ENCODE measurements at places on chromosomes 7 and 10. TPM values are rescaled to one million over a fixed set of nuclear protein-coding genes. Genes with fewer than 3 reads are reported as not detected.

GRCh38 chr10:97083228-97083829 lies 102.4 kb downstream of the SLIT1 start:
- peak; percentile 38 for ATAC-seq

The SPDYE2 gene
- total RNA-seq: not detected

The TRIM50 gene
- total RNA-seq: 1.5 TPM

- ATAC-seq: peak; percentile 20
Measured at GRCh38 chr10:77873536-77874380, 52.8 kb downstream of the DLG5 start.

The CNNM1 gene
- 3.7 TPM for total RNA-seq

- no peak for ATAC-seq
Measured at GRCh38 chr10:77898323-77899079, 28.1 kb downstream of the DLG5 start.

- no peak for ATAC-seq
Measured at GRCh38 chr10:128068398-128069285, 57.6 kb downstream of the MKI67 start.

GRCh38 chr7:116653646-116654045 lies 18.4 kb upstream of the MET start:
- ATAC-seq: no peak

- no peak for ATAC-seq
Measured at GRCh38 chr10:48490946-48491345, 113.9 kb downstream of the ARHGAP22 start.

DNA sequence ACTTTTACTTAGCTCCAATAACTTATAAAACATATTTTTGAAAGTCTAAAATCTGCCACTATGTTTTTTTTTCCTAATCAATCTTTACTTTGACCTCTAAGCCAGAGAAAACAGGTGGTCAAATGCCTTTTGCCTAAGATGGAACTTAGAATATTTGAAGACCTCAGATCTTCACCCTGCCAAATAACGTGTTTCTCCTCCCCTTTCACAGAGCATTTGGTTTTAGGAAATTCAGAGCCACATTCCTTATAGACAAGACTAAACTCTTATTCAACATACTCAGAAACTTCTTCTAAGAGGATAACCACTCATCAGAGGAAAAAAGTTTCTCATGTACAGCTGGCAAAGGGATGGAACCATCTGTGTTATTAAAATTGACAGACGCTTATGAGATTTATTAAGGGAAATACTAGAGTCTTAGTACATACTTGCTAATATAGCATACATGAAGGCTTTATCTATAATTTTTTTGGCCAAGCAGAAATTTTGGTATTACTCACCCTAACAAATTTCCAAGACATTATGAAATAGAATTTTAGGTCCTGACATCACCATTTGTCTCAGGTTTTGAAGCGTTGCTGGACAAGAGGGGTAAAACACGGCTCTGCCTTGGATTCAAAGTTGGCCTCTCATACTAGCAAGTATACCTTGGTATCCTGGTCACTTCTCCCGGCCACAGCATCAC lies 2.6 kb upstream of the EGFR start:
- ATAC-seq: no peak

GRCh38 chr10:85611093-85611740 lies 755.4 kb downstream of the GRID1 start:
- ATAC-seq: no peak

DNA sequence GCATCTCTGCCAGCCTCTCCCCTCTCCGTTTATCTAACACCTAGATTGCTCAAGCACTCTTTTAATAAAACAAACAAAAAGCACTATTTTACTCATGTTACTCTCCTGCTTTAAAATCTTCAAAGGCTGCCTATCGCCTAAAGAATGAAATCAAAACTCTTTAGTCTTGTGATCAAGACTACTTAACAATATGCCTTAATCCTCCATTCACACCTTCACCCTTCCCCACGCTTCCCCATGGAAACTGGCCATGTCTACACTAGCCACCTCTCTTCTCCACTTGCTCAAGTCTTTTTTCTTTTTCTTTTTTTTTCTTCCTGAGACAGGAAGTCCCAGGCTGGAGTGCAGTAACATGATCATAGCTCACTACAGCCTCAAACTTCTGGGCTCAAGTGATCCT lies 47.8 kb upstream of the TMEM213 start:
- no peak for ATAC-seq

The TMEM270 gene
- not detected for total RNA-seq

DNA sequence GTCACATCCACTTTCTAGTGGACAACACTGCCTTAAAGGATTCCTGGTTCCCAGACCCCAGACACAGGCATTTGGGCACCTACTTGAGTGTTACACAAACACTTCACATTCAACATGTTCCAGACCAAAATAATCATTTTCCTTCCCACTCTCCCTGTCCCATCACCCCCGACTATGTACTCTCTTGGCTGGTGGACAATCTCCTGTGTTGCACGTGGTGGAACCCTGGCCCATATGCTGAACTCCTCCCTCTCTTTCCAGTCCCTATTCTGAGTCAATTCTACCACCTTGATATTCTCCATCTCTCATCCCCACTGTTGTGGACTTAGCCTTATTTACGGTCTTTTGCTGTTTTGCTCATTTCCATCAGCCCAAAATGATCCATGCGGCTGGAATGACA lies 8.3 kb upstream of the SEPHS1 start:
- ATAC-seq: no peak

DNA sequence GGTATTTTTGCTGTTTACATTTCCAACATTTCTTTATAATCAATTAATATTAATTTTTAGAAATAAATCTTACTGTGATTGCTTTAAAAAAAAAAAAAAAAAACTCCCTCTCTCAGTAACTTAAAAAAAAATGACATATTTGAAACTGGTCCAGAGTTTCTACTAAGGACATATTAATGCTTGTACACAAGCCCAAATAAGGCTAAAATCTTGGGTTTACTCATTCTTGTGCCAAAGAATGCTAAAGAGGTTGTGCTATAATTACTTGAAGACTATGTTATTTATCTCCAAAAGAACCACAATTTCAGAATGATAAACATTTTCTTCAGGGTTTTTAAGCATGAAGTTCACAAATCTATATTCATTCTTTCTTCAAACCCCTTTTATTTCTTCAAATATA lies 39.4 kb upstream of the PHF14 start:
- no peak for ATAC-seq

GRCh38 chr10:28432210-28432676 lies 100.7 kb upstream of the WAC start:
- ATAC-seq: peak; percentile 72

GRCh38 chr10:36888925-36889573 lies 236.3 kb upstream of the ANKRD30A start:
- ATAC-seq: peak; percentile 80

DNA sequence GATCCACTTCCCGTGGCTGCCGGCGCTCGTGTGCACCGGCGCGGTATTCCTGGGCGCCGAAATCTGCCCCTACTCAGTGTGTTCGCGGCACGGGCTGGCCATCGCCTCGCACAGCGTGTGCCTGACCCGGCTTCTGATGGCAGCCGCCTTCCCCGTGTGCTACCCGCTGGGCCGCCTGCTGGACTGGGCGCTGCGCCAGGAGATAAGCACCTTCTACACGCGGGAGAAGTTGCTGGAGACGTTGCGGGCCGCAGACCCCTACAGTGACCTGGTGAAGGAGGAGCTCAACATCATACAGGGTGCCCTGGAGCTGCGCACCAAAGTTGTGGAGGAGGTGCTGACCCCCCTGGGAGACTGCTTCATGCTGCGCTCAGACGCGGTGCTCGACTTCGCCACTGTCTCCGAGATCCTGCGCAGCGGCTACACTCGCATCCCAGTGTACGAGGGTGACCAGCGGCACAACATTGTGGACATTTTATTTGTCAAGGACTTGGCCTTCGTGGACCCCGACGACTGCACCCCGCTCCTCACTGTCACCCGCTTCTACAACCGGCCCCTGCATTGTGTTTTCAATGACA lies 1.3 kb downstream of the CNNM1 start:
- ATAC-seq: peak; percentile 19

GRCh38 chr7:33959676-33960075 lies 54.3 kb downstream of the BMPER start:
- no peak for ATAC-seq

DNA sequence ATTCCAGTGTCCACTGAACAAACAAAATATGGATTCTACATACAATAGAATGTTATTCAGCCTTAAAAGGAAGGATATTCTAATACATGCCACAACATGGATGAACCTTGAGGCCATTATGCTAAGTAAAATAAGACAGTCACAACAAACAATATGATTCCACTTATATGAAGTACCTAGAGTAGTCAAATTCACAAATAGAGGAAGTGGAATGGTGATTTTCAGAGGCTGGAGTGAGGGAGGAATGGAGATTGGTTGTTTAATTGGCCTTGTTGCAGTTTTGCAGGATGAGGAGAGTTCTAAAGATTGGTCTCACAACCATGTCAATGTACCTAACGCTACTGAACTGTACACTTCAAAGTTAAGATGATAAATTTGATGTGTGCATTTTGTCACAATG lies 119.6 kb downstream of the CHN2 start:
- no peak for ATAC-seq

- ATAC-seq: no peak
Measured at GRCh38 chr7:24755541-24756407, 1.5 kb downstream of the GSDME start.

DNA sequence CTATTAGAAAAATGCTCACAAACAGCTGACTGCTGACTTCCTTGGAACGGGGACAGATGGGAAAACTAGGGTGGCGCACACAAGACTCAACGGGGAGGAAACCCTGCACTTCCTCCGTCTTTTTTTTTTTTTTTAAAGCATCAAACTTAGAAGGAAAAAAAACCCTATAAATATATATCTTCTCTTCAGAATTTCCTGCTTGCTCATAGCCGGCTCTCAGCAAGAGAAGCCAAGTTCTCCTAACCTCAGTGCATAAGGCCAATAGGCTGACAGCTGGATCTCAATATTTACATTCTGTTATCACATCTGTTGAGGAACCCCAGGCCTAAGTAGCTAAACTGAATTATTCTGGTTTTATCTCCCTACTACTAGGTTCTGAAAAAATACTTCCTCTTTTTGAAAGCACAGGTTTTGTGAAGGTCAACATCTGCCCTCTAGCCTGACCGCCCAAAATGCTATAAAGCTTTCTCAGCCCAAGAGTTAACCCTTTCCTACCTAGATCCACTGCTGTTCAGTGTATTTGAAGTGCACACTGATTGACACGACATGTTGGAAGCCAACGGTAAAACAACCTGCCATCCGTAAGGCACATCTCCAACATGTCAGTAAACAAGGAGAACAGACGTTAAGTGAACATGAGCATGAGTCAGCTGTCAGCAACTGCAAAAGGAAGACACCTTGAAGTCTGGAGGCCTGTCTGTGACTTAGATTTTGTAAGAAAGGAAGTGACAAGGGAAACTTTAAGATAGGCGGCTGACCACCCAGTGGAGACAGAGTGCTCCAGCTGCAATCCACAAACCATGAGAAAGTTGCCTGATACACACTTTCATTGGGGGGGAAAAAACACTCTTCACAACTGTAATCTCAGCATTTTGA lies 83.8 kb downstream of the EBLN1 start:
- no peak for ATAC-seq

GRCh38 chr10:79482304-79482703 lies 30.0 kb upstream of the EIF5AL1 start:
- no peak for ATAC-seq

The SORCS3 gene
- 4.6 TPM for total RNA-seq

GRCh38 chr7:27424749-27425148 lies 182.1 kb downstream of the EVX1 start:
- ATAC-seq: peak; percentile 69

The PAX4 gene
- total RNA-seq: 0.49 TPM

GRCh38 chr7:13742126-13742525 lies 247.3 kb downstream of the ETV1 start:
- ATAC-seq: peak; percentile 57

The PALD1 gene
- total RNA-seq: 1.9 TPM

The ZMIZ2 gene
- 21.3 TPM for total RNA-seq

The AZGP1 gene
- 23.7 TPM for total RNA-seq

The PRTFDC1 gene
- total RNA-seq: 7.3 TPM

GRCh38 chr10:100327007-100327717 lies 2.9 kb downstream of the PKD2L1 start:
- ATAC-seq: peak; percentile 87

DNA sequence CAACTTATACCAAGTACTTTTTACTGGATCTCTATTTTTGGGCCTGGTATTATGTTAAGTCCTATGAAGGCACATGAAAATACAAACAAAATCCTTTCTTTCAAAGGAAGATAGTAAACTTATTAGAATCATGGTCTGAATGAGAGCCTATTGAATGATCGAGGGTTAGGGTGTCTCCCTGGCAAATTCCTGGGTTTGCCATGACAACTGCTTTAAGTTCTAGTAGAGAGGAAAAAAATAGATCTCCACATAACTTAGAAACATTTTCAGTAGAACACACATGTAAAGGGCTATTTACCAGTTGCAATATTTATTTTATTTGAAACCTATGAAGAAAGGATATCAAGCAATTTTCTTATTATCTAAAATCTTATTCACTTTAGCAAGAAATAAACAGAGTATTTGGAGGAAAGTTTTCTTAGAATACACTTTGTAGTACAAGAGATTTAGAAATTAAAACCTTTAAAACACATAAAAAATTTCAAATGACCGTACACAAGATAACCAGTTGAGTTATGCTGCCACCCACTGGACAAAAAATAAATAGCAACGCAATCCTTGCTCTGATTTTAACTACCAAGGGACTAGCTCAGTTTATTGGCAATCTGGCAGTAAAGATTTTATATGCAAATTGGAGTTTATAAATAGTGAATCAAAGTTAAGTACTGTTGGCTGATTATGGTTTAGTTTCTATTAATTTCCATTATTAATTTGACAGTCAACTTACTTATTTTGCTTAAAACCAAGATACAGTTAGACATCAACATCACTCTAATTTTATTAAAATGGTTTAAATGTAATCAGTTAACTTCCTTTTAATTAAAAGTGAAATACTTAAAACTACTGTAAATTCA lies 33.9 kb downstream of the CACUL1 start:
- peak; percentile 59 for ATAC-seq

DNA sequence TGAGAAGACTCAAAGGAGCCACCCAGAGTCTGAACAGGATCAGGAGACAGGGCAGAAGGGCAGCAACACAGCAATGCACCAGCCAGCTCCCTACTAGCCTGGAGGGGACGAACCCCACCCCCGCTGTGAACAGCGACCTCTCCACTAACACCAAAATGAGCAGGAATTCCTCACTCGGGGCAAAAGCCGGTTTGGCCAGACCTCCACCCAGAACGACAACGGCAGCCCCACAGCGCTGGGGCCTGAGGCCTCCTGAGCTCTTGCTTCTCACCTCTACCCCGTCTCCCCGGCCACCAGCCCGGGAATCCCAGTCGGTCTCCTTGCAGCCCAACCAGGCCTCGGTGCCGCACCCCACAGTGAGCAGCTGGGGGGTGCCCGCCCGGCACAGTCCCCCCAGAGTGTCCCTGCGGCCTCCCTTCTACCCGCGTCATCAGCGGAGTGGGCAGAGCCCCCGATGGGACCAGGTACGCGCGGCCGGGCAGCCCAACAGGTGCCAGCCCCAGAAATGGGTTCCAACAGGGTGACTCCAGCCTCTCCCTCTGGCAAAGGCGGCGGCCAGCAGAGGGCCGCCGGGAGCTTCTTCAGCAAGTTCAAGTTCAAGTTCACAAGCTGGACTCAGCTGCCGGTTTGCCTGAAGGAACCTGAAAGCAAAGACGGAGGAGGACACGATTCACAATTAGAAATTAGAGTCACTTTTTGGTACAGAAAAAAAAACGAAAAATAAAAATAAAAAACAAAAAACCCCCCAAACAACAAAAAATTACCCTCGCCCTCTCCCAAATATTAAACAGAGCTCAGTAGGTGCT lies 129.0 kb downstream of the MARCHF5 start:
- peak; percentile 85 for ATAC-seq

The GPC2 gene
- 79.5 TPM for total RNA-seq

The C10orf62 gene
- total RNA-seq: not detected
